ENCODE measurements at places on chromosomes 2 and 18.

GRCh38 chr2:74101574-74102300 lies 46.0 kb downstream of the BOLA3 start:
- no peak for DNase-seq

- DNase-seq, result peak; percentile 20
Observed at GRCh38 chr2:148027822-148028221, 6.9 kb downstream of the MBD5 start.

- DNase-seq, result no peak
Observed at GRCh38 chr2:158662421-158662820, 132.7 kb upstream of the DAPL1 start.

GRCh38 chr2:19833978-19834377 lies 67.8 kb downstream of the TTC32 start:
- no peak for DNase-seq

- DNase-seq, result no peak
Observed at GRCh38 chr2:241154915-241155314, 4.6 kb downstream of the PPP1R7 start.

GRCh38 chr2:18356676-18357075 lies 203.8 kb downstream of the RDH14 start:
- DNase-seq, result peak; percentile 64

GRCh38 chr18:9561759-9562158 lies 52.6 kb downstream of the PPP4R1 start:
- DNase-seq, result no peak

DNA sequence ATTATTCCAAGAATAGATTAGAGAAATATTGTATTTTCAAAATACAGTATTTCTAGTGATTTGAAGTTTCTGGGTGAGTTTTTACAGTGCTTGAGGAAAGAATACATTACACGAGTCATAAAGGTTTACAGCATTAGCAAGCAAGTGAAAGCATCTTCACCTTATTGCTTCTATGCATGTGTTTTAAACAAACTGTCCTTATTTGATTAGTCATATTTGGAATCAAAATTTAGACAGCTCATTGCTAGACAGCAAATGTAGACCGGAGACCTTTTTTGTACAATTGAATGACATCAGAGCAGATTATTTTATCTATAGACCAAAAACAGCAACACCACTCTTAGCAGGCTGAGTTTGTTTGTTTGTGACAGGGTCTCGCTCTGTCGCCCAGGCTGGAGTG lies 69.2 kb downstream of the FAM161A start:
- no peak for DNase-seq

DNA sequence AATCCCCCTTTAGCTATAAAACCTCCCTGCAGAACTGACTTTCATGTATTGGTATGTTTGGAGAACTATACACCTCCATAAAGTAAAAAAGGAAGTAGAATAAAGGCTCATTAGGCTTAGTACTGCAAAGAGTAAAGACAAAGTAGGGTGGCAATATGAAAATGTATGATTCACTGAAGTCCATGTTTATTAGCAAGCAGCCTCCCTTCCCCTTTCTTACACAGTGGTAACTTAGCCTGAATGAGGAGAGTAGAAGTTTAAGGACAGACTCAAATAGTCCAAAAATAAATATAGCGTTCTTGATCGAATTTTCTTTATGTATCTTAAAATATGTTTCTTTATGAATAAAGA lies 1.5 kb downstream of the ZNF804A start:
- peak; percentile 8 for DNase-seq

- DNase-seq, result no peak
Observed at GRCh38 chr2:109231996-109232705, 103.1 kb downstream of the SH3RF3 start.

- peak; percentile 89 for DNase-seq
Observed at GRCh38 chr2:9191041-9191481, 15.6 kb upstream of the ASAP2 start.

GRCh38 chr2:85396531-85397470 lies 13.4 kb downstream of the CAPG start:
- DNase-seq, result no peak

DNA sequence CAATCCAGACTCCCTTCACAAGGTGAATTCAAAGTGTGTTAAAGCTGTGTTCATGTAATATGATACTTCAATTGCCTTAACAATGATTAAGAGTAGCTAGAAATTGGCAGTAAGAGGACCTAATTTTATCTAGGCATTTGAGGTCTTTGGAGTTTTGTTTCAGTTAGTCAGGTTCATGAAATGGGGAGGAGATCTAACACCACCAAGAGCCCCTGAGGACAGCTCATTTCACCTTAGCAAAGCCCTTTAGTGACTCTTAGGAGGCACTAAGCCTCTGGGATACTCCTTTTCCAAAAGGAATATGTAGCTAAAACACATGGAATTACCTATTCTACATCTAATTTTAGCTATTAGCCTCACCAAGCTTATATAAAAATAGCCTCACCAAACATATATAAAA lies 716.5 kb upstream of the RAB6C start:
- DNase-seq, result no peak

DNA sequence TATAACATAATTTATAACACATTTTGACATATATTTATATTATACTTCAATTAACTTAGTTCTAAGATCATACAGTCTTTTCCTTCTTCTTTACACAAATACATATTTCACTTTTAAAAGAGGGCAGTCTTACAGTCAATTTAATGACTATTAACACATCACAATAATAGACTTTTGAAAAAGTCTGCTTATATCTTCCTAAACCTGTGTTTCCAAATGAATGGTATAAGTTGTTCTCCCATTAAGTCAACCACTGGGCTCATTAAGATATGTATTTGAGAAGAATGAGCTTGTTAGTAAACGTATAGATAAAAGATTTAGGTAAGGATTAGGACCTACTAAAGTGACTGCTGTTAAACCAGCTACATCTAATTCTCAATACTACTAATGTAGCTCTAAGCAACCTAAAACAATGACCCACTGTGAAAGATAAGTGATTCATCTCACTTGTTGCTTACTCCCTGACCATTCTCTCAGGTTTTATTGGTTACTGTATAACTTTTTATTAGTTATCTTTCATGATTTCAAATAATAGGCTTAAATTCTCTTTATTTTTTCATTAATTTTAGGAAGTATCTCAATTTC lies 27.0 kb downstream of the SLC40A1 start:
- no peak for DNase-seq

DNA sequence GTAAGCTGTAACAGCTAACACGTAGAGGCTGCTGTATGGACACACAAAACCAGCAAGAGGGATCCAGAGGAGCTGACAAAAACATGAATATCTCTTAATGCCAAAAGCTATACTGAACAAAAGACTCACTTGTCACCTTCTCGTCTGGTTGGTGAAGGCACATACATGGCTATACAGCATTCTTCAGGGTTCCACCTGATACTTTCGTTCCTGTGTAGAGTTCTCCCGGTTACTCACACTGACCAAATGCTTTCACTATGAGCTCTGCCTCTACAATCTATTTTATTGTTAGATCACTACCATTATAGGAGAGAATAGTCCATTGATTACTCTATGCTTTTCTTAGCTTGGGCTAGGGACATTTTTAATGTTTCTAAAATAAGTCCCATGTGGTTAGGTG lies 193.1 kb downstream of the HNMT start:
- no peak for DNase-seq

GRCh38 chr2:10552220-10552870 lies 104.2 kb upstream of the ODC1 start:
- no peak for DNase-seq

DNA sequence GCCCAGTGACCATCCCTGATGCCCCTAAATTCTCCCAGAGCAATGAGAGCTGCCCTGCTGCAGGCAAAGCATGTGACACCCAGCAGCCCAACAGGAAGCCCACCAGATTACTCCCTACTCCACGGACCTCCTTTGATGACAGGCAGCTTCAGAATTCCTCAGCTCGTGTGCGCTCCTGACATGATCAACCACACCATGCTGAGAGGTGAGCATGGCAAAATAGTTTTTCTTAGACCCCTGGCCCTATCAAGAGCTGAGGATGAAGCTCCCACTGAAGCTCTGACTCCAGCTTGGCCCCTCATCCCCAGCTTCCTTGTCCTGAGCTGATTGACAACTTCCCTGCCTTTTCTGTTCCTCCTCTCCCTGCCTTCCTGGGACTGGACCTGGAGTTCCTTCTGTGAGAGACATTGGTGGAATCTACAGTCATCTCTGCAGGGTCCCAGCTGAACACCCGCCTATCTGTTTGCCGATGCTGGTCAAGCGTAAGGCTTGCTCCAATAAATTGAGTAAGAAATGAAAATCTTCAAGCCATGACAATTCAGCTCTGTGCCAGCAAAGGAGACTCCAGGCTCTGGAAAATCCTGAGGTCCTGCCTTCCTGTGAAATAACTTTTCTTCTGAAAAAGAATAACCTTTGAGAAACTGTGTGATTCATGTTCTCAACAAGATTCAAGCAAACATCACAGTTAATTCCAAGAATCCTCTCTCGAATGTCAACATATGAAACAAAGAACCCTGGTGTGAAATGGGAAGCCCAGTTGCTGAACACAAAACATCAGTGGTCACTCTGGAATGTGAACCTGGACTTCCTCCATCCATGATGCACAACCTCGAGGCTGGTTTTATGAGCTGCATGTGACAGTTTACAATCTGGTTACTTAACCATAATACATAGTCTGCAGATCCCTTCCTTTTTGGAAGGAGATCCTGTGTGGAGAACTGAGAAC lies 201.1 kb downstream of the SPP2 start:
- peak; percentile 98 for DNase-seq

- no peak for DNase-seq
Observed at GRCh38 chr2:67534745-67535144, 137.6 kb downstream of the ETAA1 start.

DNA sequence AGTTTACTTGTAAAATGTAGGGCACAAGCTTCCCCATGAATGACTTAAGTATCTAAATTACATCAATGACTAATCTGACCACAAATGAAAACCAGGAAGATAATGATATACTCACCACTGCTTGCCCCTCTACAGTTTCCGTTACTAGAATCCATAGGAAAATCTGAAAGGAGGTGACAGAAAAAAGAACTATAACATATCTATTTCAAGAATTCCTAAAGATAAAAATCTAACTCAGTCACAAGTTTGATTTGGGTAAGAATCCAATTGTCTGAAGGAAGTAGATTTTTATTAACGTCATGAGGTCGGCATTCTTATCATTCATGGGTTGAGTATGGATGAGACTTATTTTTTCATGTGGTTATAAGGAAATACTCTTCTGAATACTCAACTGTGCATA lies 7.8 kb downstream of the FRZB start:
- peak; percentile 54 for DNase-seq

- peak; percentile 99 for DNase-seq
Observed at GRCh38 chr2:209473930-209474419, 50.1 kb downstream of the MAP2 start.

DNA sequence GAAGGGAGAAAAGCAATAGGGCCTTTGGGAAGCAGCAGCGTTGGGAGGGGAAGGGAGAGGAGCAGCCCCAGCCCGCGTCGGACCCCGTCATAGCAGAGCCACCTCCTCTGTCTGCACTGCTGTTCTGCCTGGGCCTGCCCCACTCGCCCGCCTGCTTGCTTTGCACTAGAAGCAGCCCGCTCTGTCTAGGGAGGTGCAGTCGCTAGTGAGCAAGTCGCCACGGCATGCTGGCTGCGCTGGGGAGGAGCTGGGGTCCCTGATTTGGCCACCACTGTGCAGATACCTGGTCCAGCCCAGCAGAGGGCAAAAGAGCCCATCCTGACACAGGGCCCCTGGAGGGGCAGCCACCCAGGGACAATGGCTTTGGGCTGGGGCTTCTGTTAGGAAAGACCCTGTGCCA lies 8.0 kb upstream of the TMEM214 start:
- DNase-seq, result no peak

Measured in choroid plexus epithelial cell (primary cell).